NT2/D1 (cell line): ENCODE measurements at places on chromosomes 3 and 15.

GRCh38 chr15:54839379-54839778 lies 357.4 kb downstream of the RSL24D1 start:
- no peak for DNase-seq

GRCh38 chr3:188455748-188456147 lies 301.8 kb downstream of the LPP start:
- no peak for DNase-seq

DNA sequence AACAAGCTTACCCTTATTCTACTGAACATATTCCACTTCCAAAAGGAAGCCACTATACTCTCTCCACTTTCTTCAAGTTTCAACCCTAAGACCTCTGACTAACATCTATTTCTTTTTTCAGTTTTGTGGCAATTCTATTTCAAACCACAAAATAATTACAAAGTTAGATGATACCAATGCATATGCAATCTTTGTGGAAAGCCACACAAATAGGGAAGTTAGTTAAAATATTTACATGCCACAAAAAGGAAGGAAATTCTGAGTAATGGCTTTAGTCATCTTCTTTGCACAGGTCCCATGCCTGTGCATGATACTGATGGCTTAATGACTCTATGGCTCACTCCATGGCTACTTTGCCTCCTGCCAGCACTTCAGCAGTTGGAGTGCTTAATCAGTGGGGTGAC lies 57.0 kb upstream of the MCTP2 start:
- DNase-seq = no peak

GRCh38 chr15:94655249-94655880 lies 424.0 kb downstream of the MCTP2 start:
- no peak for DNase-seq

- DNase-seq = no peak
These were observed 320.9 kb upstream of the ICE2 start for GRCh38 chr15:60799885-60800284.

- no peak for DNase-seq
These were observed 523.2 kb downstream of the OTOL1 start for GRCh38 chr3:162019817-162020216.

DNA sequence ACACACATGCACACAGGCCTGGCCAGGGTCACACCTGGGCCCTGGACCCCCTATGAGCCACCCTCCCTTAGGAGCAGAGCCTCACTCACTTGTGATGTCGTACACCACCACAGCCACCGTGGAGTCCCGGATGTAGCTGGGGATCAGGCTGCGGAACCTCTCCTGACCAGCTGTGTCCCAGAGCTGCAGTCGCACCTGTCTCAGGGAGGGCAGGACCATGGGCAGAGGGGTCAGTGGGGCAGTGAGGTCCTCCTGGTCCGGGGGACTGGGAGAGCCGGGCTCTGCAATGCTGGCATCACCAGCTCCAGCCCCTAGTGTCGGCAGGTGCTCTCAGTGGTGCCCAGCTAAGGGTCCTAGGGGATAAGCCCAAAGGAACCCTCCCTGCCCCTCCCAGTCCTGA lies 35.6 kb downstream of the SRPRB start:
- no peak for DNase-seq

- peak; percentile 82 for DNase-seq
These were observed 25.5 kb upstream of the ESYT3 start for GRCh38 chr3:138408751-138409570.

DNA sequence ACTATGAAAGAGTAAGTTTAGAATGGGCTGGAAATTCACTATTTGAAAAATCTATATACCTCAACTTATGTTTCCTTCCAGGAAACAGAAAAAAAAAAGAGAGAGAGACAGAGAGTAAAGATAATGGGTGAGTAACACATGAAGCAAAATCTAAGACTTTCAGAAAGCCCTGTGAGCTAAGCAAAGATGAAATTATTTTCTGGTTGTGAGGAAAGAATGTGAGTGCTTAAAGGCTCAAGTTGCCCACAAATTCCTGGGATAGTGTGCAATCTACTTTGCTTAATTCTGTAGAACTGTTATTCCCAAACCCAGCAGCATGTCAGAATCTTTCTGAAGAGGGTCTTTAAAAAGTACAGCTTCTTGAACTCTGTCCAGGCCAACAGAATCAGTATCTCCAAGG lies 337.7 kb upstream of the AGTR1 start:
- no peak for DNase-seq

GRCh38 chr15:77311618-77312398 lies 108.1 kb downstream of the PEAK1 start:
- no peak for DNase-seq

DNA sequence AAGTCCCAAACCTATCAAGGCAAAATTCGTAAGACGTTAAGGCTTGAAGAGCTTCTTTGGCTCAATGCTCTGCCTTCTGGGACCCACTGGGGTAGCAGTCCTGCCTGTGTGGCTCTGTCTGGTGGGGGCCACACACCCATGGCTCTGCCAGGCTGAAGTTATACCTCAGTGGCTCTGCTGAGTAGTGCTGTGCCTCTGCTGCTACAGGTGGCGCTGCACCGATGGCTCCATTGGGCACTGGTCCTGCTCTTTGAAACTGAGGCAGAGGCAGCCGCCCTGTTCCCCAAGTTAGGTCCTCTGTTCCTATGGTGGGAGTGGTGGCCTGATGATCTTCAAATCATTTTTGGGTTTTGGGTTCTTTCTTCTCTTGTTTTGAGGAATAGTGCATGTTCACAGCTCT lies 68.0 kb upstream of the AP4E1 start:
- DNase-seq = no peak

GRCh38 chr15:83219026-83219425 lies 11.4 kb upstream of the HDGFL3 start:
- no peak for DNase-seq

- no peak for DNase-seq
These were observed 288.4 kb upstream of the SATB1 start for GRCh38 chr3:18713577-18713951.
